ENCODE measurements at places on chromosomes 12 and 14. TPM values are rescaled to one million over a fixed set of nuclear protein-coding genes. Genes with fewer than 3 reads are reported as not detected.
A peak's percentile ranks its signal among the peaks of the same experiment; 100 is the strongest.

The CCT2 gene
- 483 TPM for total RNA-seq

The SCN8A gene
- total RNA-seq = 3.3 TPM

The INTS13 gene
- 49.8 TPM for total RNA-seq

The PMCH gene
- not detected for total RNA-seq

The TSHR gene
- not detected for total RNA-seq

The CLMN gene
- 4.2 TPM for total RNA-seq

The HSPB8 gene
- total RNA-seq = 8.7 TPM

The GPX2 gene
- not detected for total RNA-seq

The CFAP54 gene
- total RNA-seq = 5.3 TPM

The SPIC gene
- not detected for total RNA-seq

- DNase-seq = no peak
These were observed 29.6 kb downstream of the PMCH start for GRCh38 chr12:102167821-102168604.

DNA sequence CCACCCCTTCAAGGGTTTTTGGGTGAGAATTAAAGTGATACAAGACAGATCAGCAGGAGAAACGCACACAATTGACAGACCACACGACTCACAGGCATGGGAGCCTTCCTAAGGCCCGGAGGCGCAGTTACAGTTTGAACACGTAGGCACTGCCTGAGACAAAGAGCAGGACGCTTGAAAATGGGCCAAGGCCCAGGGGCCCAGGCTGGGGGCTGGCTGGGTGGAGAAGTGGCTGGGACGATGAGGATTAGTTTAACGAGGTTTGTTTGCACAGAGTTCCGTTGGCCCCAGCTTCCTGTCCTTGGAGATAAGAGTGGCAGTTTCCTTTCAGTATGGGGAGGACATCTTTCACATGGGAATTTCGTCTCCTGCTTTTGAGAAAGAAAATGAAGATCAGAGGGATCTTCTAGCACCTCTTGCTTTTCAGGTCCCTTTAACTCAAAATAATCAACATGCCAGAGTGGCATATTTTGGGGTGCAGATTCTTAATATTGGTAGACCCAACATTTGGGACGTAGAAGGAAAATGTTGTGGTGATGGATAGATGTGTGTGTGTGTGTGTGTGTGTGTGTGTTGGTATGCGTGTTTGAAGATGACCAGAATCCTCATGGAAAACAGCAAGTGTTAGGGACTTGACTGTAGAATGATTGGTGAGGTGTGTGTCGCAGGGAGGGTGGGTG, 44.6 kb downstream of the DLK1 start:
- DNase-seq = no peak

DNA sequence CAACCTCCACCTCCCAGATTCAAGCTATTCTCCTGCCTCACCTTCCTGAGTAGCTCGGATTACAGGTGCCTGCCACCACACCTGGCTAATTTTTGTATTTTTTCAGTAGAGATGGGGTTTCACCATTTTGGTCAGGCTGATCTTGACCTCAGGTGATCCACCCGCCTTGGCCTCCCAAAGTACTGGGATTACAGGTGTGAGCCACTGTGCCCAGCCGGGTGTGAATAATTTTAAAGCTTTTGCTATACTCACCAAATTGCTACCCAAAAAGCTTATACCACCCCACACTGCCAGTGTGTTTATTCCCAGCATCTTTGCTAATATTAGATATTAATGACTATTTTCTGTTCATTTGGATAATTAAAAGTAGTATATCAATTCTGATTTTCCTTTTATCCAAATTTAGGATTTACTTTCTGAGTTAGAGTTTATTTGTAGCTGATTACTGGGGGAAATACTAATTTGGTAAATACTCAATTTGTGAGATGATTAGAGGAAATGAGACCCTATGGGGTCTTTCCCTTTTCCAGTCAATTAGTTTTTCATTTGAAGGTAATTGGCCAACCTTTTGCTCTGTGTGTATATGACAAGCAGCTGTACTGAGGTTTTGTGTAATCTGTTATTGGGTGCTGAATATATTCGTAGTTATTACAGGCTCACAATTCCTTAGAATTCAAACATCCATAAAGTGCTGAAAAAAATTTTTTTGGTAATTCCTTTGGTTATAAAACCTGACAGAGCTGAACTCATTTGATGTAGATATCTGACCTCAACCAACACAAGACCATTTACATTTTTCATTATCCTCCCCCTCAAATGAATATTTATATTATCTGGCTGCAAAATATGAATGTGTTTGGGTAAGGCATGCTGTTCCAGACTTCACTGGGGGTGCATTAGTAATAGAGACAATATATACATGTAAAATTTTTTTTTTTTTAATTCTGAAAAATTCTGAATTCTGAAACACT, 73.6 kb downstream of the ANO6 start:
- DNase-seq = no peak

- DNase-seq = no peak
These were observed 36.7 kb upstream of the FERMT2 start for GRCh38 chr14:52987514-52987913.

GRCh38 chr12:49092086-49092815, 2.4 kb downstream of the DHH start:
- DNase-seq = peak; percentile 59

- peak; percentile 61 for DNase-seq
These were observed 7.4 kb downstream of the TCP11L2 start for GRCh38 chr12:106309671-106310505.

GRCh38 chr12:2745655-2746054, 49.1 kb upstream of the FKBP4 start:
- no peak for DNase-seq
